Upper lobe of right lung (tissue), 1 donor: ENCODE measurements at places on chromosomes 3 and 15. TPM values are rescaled to one million over a fixed set of nuclear protein-coding genes. Genes with fewer than 3 reads are reported as not detected.

Gene ADAMTS9
- total RNA-seq = 30.1 TPM

DNA sequence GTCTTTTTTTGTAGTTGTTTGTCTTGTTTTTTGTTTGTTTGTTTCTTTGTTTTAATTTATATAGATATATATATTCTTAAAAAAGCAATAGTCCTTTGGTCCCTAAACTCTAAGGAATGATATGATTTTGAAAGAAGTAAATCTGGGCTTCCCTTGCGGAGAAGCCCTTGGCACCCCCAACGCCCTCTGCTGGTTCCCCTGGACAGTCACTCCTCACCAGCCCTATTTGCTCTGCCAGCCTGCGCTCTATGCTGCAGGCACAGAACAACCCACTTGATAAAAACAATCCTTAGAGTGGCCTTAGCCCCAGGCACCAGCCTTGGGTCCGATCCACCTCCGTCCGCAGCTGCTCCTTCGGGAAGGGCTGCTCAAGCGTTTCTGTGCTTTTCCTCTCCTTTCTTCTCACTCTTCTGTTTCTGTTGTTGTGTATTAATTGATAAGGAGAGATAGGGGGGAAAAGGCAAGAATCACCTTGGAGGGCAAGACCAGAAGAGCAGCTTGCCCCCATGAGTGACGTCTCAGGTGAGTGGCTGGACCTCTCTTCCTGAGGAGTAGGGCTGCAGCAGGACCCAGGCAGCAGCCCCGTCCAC lies 13.7 kb upstream of the PARP6 start:
- peak; percentile 82 for DNase-seq
- no peak overlapping the region for H3K4me3 ChIP-seq
- no peaks in the 10 kb centered on the region for H3K36me3 ChIP-seq
- no peaks in the 10 kb centered on the region for H3K27me3 ChIP-seq

DNA sequence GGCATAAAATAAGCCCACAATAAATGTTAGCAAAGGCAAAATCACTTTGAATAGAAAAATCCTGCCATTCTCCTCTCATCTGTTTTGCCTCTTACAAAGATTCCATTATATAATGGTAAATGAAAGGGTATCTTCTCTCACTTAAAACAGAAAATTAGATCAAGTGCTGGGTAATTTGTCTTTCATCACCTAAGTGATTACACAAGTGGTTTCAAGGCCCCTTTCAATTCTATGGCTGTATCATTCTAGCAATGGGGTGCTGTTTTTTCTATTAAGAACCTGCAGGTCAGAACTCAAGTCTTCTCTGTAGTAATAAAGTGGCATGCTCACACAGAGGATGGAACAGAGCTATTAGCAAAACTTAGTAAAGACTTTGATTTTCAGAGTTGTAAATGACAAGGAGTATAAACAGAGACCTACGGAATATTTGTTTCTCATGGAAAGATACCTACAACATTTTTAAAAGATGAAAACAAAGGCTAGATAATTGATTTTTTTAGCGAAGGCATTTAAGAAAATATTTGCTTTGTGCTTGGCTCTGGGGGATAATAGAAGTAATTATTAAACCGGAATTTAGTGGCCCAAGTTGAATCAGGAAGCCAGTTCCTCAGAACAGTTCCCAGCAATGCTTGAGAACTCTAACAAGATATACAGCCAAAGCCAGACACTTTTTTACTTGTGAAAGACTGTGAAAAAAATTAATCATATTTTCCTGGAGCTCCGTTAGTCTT lies 137.4 kb downstream of the CMSS1 start:
- peaks cover 4% of the 10 kb centered on the region for H3K4me1 ChIP-seq
- no peaks in the 10 kb centered on the region for H3K27me3 ChIP-seq
- no peak for DNase-seq
- H3K36me3 ChIP-seq = no peaks in the 10 kb centered on the region
- H3K4me3 ChIP-seq = no peak overlapping the region

Gene ALDH1A3
- 9.9 TPM for total RNA-seq

GRCh38 chr15:78070049-78070700 lies 7.3 kb downstream of the TBC1D2B start:
- H3K4me1 ChIP-seq = peaks cover 96% of the 10 kb centered on the region
- DNase-seq = no peak
- no peak overlapping the region for H3K4me3 ChIP-seq
- H3K27me3 ChIP-seq = no peaks in the 10 kb centered on the region
- peak overlapping the region; percentile 80 for H3K27ac ChIP-seq

DNA sequence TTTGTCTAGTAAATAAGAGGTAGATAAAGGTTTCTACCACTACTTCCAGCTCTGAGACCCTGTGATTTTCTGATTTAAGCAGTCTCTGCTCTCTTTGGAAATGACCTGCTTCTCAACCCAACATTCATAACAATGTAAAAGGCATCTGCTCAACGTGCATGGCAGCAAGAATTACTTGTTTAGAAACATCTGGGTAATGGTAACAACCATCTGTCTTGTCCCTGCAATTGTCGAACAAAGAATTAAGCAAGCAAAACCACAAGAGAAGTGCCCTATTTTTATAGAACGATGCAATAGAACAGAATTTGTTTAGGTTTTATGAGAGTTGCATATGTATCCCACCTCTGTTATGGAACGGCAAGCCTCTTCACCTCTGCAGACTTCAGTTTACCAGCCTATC lies 7.1 kb upstream of the FSIP1 start:
- H3K27me3 ChIP-seq = no peaks in the 10 kb centered on the region
- no peak overlapping the region for H3K4me3 ChIP-seq
- no peaks in the 10 kb centered on the region for H3K36me3 ChIP-seq
- H3K27ac ChIP-seq = no peak overlapping the region
- DNase-seq = no peak

Gene CCDC51
- total RNA-seq = 11.4 TPM

- H3K4me1 ChIP-seq = peaks cover 20% of the 10 kb centered on the region
- DNase-seq = no peak
- H3K36me3 ChIP-seq = no peaks in the 10 kb centered on the region
- no peak overlapping the region for H3K4me3 ChIP-seq
Measured at GRCh38 chr3:186414735-186415419, 52.8 kb upstream of the DGKG start.

DNA sequence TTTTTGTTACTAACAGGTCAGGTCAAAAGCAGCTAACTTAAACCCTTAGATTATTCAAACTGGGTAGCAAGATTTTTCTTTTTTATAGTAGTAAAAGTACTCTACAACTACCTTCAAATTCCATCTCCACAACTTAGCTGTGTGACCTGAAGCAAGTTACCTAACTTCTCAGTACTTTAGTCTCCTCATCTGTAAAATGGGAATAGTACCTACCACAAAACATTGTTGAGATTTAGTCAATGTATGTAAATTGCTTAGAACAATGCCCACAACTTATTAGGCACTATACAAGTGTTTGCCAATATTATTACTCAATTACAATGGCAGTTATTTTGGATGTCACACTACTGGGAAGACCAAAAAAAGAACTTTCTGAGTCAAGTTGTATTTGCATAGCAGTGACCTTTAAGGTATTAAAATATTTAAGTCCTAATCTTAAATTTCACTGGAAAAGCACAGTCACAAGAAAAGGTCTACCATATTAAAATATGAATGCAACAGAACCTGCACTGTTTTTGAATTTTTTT lies 2.9 kb downstream of the TASOR start:
- peaks cover 37% of the 10 kb centered on the region for H3K4me1 ChIP-seq
- no peak for DNase-seq
- no peaks in the 10 kb centered on the region for H3K27me3 ChIP-seq
- H3K4me3 ChIP-seq = no peak overlapping the region
- H3K27ac ChIP-seq = no peak overlapping the region

DNA sequence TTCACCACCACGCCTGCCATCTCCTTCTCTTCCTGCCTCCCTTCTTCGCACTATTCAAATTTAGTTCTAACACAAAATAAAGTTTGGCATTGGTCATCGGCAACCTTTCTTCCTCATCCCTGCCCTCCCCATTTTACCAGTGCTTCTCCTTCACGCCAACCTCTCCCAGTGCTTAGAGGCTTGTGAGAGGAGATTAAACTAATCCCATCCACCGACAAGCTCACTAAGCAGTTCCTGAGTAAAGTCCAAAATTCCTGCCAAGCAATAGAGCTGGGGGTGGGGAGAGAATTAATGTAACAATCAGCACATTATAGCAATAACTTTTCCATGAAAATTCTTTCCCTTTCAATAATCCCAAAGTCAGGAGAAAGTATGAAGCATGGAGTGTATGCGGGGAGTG lies 157.4 kb upstream of the GMNC start:
- no peaks in the 10 kb centered on the region for H3K4me1 ChIP-seq
- H3K4me3 ChIP-seq = no peak overlapping the region
- H3K27ac ChIP-seq = no peak overlapping the region
- H3K27me3 ChIP-seq = no peaks in the 10 kb centered on the region
- no peaks in the 10 kb centered on the region for H3K36me3 ChIP-seq
- no peak for DNase-seq

DNA sequence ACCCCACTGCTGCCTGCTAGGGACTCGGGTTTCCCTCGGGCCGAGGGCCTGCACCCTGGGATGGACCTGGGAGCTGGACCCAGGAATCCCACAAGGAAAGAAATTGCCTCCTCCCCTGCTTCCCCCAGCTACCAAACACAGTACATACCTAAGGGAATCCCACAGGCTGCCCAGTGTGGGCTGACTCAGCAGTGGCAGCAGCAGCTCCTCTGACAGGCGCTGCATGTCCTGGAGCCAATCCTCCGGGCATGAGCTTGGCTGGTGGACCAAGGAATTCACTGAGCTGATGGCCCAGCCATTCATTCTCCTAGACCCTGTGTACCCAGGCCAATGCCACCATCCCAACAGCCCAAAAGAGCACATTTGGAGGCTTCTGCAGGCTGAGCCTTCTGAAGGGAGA lies 9.5 kb upstream of the LTK start:
- H3K27me3 ChIP-seq = no peaks in the 10 kb centered on the region
- no peaks in the 10 kb centered on the region for H3K4me1 ChIP-seq
- no peak for DNase-seq
- H3K4me3 ChIP-seq = no peak overlapping the region
- H3K36me3 ChIP-seq = peaks cover 27% of the 10 kb centered on the region
- H3K27ac ChIP-seq = no peak overlapping the region

DNA sequence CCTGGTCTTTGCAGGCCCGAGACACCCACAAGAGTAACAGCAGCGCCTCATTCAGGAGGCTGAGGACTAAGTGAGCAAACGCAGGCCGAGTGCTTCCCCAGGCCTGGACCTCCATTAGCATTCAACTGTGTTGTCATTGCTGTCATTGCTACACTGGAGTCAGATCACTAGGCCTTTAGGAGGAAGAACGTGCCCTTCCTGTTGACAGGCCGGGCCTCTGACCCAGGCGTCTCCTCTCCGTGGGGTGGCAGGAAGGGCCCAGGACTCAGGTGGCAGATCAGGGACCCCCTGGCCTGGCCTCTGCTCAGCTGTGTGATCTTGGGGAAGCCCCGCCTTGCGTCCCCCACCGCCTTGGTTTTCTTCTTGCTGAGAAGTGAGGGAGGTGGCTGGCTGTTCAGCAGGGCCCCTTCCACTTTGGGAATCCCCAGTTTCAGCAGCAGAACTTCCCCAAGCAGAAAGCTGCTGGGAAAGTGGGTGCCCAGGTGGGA lies 19.1 kb downstream of the ZDHHC19 start:
- H3K27ac ChIP-seq = peak overlapping the region; percentile 80
- H3K4me1 ChIP-seq = peaks cover 21% of the 10 kb centered on the region
- H3K36me3 ChIP-seq = no peaks in the 10 kb centered on the region
- H3K4me3 ChIP-seq = no peak overlapping the region
- no peak for DNase-seq

DNA sequence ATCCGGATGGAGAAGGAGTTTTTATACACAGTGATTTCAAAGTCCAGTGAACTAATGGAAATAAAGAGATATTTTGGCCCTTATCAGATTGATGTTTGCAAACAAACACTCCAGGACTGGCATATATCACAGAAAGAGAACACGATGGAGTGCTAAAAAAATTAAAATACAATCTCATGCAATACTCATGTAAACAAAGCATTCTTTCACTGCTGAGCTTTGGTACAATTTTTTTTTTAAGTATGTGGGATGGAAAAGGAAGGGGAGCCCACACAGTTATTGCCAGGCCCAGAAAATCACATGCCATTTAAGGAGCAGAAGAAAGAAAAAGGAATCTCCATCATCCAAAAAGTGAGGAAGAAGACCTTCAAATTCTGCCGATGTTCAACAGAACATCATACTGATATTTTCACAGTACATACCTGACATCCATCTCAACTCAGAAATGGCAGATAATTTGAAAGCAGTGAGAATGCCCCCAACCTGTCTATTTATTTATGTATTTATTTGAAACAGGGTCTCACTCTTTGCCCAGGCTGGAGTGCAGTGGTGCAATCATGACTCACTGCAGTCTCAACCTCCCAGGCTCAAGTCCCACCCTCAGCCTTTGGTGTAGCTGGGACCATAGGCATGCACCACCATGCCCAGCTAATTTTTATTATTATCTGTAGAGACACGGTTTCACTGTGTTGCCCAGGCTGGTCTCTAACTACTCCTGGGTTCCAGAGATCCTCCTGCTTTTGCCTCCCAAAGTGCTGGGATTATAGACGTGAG lies 107.5 kb upstream of the SLC2A2 start:
- DNase-seq = no peak
- no peak overlapping the region for H3K4me3 ChIP-seq
- no peak overlapping the region for H3K27ac ChIP-seq
- H3K4me1 ChIP-seq = no peaks in the 10 kb centered on the region
- no peaks in the 10 kb centered on the region for H3K36me3 ChIP-seq
- H3K27me3 ChIP-seq = no peaks in the 10 kb centered on the region

DNA sequence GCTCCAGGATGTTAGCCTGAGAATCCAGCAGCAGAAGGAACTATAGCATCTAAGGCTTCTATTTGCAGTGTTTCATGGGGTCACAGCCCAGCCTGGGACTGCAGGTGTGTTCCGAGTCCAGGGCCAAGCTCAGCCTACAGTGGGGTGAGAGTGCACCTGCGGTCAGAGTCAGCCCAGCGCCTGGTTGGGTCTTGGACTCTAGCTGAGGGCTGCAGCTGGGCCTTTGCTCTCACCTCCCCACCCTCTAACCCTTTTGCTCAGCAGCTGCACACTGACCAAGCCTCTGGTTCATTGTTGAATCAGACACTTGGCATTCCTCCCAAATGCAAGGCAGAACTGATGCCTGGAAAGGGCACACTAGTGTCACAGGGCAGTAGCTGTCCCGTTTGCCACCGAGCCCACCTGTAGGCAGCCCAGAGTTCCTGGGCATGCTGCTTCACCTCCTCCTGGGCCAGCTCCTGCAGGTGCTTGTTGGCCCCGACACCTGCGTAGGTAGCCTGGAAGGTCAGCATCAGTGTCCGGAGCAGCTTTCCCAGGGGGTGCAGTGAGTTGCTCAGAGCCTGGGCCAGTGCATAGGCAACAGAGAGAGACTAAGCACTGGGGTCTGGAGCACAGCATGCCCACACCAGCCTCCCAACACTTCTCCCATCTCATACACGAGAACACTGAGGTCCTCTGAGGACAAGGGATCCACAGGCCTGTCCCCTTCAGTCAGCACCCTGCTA lies 17.5 kb downstream of the ALS2CL start:
- no peaks in the 10 kb centered on the region for H3K27me3 ChIP-seq
- no peak overlapping the region for H3K4me3 ChIP-seq
- peaks cover 6% of the 10 kb centered on the region for H3K36me3 ChIP-seq

Gene LTK
- 15.1 TPM for total RNA-seq
